Transverse colon (tissue), 4 donors: ENCODE measurements at places on chromosomes 7 and 10. TPM values are rescaled to one million over a fixed set of nuclear protein-coding genes. Genes with fewer than 3 reads are reported as not detected.

DNA sequence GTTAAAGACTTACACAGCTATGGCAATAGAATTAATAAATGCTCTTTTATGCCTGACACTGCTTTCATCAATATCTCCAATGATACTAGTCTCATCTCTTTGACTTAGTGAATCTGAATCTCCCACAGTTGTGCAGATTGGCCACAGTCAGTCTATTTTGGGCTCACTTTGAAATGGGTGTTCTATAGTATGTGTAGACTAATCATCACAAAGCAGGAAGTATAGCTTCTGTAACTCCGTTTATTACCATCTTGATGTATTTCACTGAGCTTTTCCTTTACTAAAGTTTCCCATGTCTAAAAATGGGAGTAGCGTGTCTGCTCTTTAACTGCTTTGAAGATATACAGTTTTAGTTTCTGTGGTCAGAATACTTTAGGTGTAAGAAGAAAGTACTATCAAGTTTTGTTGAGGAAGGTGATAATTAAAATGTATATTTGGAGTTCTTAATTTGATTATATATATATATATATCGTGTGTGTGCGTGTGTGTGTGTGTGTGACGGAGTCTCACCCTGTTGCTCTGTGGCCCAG is 70.1 kb downstream of the ST7 start:
- no peak for DNase-seq
- H3K27me3 ChIP-seq: no peaks in the 10 kb centered on the region
- no peak overlapping the region for H3K4me3 ChIP-seq
- H3K4me1 ChIP-seq: no peaks in the 10 kb centered on the region
- H3K36me3 ChIP-seq: no peaks in the 10 kb centered on the region

- peak overlapping the region; percentile 49 for H3K4me3 ChIP-seq
- H3K36me3 ChIP-seq: no peaks in the 10 kb centered on the region
Observed at GRCh38 chr10:25934621-25935139, 651 bp downstream of the MYO3A start.

ZWINT gene
- 5.2 TPM for total RNA-seq

DNA sequence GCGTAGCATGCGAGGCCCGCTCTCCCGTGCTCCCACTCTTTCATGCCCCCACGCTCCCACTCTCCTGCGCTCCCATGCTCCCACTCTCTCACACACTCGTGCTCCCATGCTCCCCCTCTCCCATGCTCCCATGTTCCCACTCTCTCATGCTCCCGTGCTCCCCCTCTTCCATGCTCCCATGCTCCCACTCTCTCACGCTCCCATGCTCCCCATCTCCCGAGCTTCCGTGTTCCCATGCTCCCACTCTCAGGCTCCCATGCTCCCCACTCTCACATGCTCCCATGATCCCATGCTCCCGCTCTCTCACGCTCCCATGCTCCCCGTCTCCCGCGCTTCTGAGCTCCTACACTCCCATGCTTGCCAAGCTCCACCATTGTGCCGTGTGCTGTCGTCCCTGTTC is 84.4 kb upstream of the ANLN start:
- no peak overlapping the region for H3K27ac ChIP-seq
- H3K4me3 ChIP-seq: no peak overlapping the region
- no peaks in the 10 kb centered on the region for H3K27me3 ChIP-seq
- DNase-seq: no peak
- H3K4me1 ChIP-seq: peaks cover 21% of the 10 kb centered on the region
- H3K36me3 ChIP-seq: no peaks in the 10 kb centered on the region

DNA sequence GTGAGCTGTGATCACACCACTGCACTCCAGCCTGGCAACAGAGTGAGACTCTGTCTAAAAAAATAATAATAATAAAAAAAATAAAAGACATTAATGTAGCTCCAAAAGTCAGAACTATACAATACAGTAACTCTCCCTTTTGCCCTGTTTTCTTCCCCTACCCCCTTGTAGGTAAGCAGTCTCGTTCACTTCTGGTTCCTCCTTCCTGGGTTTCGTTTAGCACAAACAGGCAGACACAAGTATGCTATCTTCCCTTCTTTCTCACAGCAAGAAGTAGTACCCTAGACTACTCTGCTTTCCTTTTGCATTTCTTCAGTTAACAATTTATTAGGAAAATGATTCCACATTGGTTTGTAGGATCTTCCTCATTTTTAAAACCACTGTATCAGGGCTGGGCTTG is 33.1 kb downstream of the PDSS1 start:
- H3K4me1 ChIP-seq: no peaks in the 10 kb centered on the region
- H3K4me3 ChIP-seq: no peak overlapping the region
- no peak overlapping the region for H3K27ac ChIP-seq
- no peaks in the 10 kb centered on the region for H3K27me3 ChIP-seq
- no peak for DNase-seq

ZPBP gene
- total RNA-seq: not detected

TTYH3 gene
- total RNA-seq: 43.6 TPM

DNA sequence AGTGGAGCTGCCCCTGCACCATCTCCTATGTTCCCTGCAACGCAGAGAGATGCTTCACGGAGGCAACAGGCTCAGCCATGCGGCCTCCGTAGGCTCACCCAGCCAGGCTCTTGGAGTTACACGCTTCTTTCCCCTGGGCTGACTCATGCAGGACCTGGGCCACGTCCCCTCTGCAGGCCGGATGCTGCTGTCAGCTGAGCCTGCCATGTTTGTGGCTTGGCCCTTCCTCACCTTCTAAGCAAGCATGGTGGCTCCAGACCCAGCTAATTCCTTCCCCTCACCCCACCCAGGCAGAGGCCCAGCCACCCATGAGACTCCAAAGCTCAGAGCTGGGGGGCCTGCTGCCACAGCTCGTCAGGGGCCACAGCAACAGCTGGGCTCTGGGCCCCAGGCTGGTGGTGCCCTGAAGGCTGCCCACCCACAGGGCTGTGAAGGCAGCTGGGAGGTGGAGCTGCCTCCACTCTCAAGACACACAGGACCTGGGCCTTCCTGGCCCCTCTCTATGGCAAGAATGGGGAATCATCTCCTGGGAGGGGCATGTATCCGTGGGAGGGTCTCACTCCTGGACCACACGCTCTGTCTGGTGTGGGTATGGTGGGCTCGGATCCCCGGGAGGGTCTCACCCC is 219.6 kb downstream of the ELFN1 start:
- H3K27ac ChIP-seq: no peak overlapping the region
- no peaks in the 10 kb centered on the region for H3K36me3 ChIP-seq
- DNase-seq: no peak
- no peaks in the 10 kb centered on the region for H3K4me1 ChIP-seq
- no peaks in the 10 kb centered on the region for H3K27me3 ChIP-seq

UFSP1 gene
- not detected for total RNA-seq

DNA sequence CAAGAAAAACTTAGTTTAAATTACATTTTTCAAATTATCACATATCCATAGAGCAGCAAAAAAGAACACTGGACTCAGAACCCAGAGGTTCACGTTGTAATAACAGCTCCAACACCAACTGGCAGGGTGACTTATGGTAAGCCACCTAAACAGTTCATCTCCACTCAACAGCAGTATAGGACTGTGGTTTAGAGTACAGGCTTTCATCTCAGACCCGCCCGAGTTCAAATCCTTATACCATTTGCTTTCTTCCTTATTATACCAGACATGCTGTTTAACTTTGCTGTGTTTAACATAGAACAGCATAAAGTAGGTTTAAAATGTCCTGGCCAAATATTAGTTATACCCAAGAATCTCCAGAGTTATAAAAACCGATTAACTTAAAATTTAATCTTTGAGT is 97.9 kb downstream of the ARHGAP21 start:
- H3K36me3 ChIP-seq: no peaks in the 10 kb centered on the region
- H3K4me1 ChIP-seq: no peaks in the 10 kb centered on the region
- no peak overlapping the region for H3K27ac ChIP-seq
- no peaks in the 10 kb centered on the region for H3K27me3 ChIP-seq

- peak; percentile 73 for DNase-seq
- no peaks in the 10 kb centered on the region for H3K27me3 ChIP-seq
- no peaks in the 10 kb centered on the region for H3K4me1 ChIP-seq
- no peak overlapping the region for H3K27ac ChIP-seq
- H3K4me3 ChIP-seq: no peak overlapping the region
- H3K36me3 ChIP-seq: no peaks in the 10 kb centered on the region
Observed at GRCh38 chr10:13371897-13372470, 23.9 kb upstream of the SEPHS1 start.

DNA sequence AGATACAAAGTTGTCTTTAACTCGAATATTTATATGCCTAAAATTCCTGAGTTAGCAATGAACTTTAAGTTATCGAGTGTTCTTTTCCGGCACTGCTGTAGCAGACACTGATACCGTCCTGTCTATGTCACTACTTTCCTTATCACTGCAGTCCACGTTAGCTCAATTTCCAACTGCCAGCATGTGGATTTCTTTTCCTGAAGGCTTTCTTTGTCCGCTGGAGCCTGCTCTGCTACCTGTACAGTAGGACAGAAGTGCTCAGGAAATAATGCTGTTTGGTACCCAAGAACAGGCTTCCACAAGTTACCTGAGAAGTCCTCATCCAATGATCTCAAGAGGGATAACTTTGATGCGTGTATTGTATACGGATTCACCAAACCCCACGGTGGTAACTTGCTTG is 329.4 kb downstream of the NXPH1 start:
- no peaks in the 10 kb centered on the region for H3K4me1 ChIP-seq
- H3K4me3 ChIP-seq: no peak overlapping the region
- no peaks in the 10 kb centered on the region for H3K36me3 ChIP-seq
- H3K27me3 ChIP-seq: no peaks in the 10 kb centered on the region
- no peak overlapping the region for H3K27ac ChIP-seq
- no peak for DNase-seq

DNA sequence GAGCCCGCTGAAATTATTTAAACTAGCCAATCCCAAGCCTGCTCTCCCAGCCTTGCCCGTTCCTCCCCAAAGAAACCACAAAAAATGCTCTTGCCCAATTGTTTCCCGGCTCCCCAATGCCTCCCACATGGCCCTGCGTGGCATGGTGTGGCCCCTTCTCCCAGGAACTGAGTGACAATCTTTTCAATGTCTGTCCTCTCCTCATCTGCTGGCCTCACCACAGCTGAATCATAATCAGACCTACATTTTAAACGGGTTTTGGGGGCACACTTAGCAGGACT is 201.5 kb downstream of the PRPF18 start:
- H3K36me3 ChIP-seq: no peaks in the 10 kb centered on the region
- no peak overlapping the region for H3K4me3 ChIP-seq
- H3K27me3 ChIP-seq: no peaks in the 10 kb centered on the region
- H3K27ac ChIP-seq: peak overlapping the region; percentile 59
- no peak for DNase-seq
- peaks cover 6% of the 10 kb centered on the region for H3K4me1 ChIP-seq
